ENCODE measurements at places on chromosomes 6 and 20. TPM values are rescaled to one million over a fixed set of nuclear protein-coding genes. Genes with fewer than 3 reads are reported as not detected.

The EFCAB8 gene
- not detected for polyA plus RNA-seq

DNA sequence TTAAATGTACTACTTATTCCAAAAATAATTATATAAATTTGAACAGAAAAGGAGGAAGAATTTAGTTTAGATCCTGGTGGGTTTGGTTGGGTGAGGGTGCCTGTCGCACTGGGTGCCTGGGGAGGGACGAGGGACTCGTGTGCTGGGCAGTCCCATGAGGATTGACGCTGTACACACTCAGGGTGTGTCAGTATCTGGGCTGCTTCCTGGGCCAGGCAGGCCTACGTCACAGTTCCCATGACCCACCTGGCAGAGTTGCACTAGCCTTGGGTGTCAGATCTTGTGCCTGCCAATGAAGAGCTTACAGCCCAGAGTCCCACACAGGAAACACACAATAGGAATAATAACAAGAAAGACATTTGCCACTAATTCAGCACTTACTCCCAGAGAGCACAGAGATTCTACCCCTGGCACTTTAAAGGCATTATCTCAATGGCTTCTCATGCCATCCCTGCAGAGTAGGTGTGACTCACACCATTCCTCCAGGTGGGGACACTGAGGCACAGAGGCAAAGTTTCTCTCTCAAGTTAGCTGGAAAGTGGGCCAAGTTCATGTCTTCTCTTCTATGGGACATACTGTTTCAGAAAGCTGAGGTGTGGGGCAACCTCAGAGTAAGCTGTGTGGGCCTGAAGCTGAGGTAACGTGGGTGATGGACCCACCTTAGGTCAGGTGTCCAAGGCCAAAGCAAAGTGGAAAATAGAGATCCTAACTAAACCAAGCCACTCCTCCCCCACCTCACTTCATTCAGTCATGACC, 1.3 kb upstream of the SDCBP2 start:
- DNase-seq, result peak; percentile 77
- no peak overlapping the region for H3K27ac ChIP-seq
- H3K36me3 ChIP-seq, result no peaks in the 10 kb centered on the region
- H3K4me3 ChIP-seq, result no peak overlapping the region
- H3K4me1 ChIP-seq, result peaks cover 36% of the 10 kb centered on the region

The LINC00237 gene
- polyA plus RNA-seq, result not detected

The PRDM13 gene
- polyA plus RNA-seq, result not detected

GRCh38 chr6:9126878-9127560, 691.7 kb upstream of the SLC35B3 start:
- no peak for DNase-seq
- no peaks in the 10 kb centered on the region for H3K4me1 ChIP-seq
- H3K36me3 ChIP-seq, result no peaks in the 10 kb centered on the region
- H3K27ac ChIP-seq, result no peak overlapping the region
- no peak overlapping the region for H3K4me3 ChIP-seq

DNA sequence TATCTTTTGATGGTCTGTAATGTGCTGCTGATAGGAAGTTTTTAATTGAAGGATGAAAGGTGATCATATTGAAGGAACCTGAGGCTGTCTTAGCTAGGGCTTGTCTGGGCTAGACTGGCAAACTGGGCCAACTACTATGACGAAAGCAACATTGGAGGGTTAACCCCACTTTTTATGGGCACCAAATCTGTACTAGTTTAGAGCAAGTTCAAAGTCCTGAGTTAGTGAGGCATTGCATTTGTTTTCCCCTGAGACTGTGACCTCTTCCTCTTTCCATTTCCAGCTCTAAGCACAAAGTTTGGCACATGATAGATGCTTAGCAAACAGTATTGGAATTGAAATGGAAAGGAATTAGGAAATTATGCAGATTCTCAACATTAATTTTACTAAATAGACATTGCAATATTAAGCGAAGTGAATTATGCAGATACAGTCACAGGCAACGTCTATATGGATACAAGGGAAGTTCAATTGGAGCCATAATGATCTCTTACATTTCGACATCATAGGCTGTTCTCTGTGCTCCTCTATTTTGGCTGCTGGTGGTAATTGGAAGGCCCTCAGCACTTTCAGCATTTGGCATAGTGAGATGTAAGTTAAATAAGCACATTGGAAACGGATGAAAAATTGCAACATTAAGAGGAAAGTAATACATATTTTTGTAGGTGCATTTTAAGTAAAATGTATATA, 22.2 kb downstream of the CEP57L1 start:
- no peaks in the 10 kb centered on the region for H3K27me3 ChIP-seq
- H3K4me3 ChIP-seq, result no peak overlapping the region
- H3K27ac ChIP-seq, result no peak overlapping the region
- no peak for DNase-seq

The MEP1A gene
- polyA plus RNA-seq, result not detected

The TEAD3 gene
- polyA plus RNA-seq, result not detected

DNA sequence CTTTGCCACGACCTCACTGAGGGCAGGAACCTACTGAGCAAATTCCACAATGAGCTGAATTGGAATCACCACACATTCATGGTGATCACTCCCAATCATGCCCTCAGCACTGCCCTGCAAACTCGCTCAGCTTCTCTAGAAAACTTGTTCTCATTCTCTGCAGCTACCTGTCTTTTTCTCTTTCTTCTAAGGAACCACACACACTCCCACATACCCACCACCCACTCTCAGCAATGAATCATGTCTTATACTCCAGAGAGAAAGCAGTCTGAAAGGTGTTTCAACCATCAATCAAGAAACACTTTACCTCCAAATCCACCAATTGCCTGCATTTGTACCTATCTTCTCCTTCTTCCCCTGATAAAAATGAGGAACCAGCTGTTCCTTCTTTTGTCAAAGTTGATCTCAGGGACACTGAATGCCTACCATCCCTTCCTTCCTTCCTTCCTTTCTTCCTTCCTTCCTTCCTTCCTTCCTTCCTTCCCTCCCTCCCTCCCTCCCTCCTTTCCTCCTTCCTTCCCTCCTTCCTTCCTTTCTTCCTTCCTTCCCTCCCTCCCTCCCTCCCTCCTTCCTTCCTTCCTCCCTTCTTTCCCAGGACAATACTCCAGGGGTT, 84.6 kb upstream of the SGK1 start:
- no peak overlapping the region for H3K27ac ChIP-seq
- no peak for DNase-seq
- H3K4me1 ChIP-seq, result no peaks in the 10 kb centered on the region
- no peaks in the 10 kb centered on the region for H3K36me3 ChIP-seq

GRCh38 chr6:135851442-135852271, at the start of gene PDE7B:
Gene PDE7B, plus strand, starts transcription at chr6:135851701.
- DNase-seq, result peak; percentile 23
- H3K4me3 ChIP-seq, result no peak within 1 kb of the TSS
- H3K27ac ChIP-seq, result no peak within 1 kb of the TSS
- H3K4me1 ChIP-seq, result peaks cover 16% of the 10 kb centered on the region
- H3K36me3 ChIP-seq, result no peaks in the 10 kb centered on the region

The EEF1A2 gene
- not detected for polyA plus RNA-seq

DNA sequence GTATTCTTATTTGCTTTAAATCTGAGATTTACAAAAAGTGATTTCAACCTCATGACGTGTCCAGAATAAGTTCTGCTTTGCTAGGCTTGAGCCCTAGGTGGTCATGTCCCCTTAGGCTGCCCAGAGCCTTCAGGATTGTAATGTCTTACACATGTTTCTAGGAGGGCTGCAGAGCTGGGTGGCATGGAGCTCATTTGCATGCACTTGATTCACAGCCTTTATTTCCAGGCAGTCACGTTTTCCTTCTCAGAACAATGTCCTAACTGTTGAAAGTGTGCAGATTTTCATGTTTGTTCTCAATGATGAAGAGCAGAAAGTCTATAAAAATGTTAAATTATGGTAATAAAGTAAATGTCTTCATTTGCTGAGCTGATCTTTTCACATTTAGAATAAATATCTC, 448.6 kb upstream of the SOX4 start:
- no peaks in the 10 kb centered on the region for H3K36me3 ChIP-seq
- H3K27ac ChIP-seq, result no peak overlapping the region
- H3K4me1 ChIP-seq, result no peaks in the 10 kb centered on the region
- H3K4me3 ChIP-seq, result no peak overlapping the region

- H3K4me1 ChIP-seq, result no peaks in the 10 kb centered on the region
- no peak overlapping the region for H3K27ac ChIP-seq
- H3K27me3 ChIP-seq, result peaks cover 2% of the 10 kb centered on the region
- no peak overlapping the region for H3K4me3 ChIP-seq
- no peak for DNase-seq
Observed at GRCh38 chr6:95365454-95365853, 211.9 kb upstream of the MANEA start.

GRCh38 chr6:144068794-144069193, 26.6 kb downstream of the SF3B5 start:
- no peak overlapping the region for H3K4me3 ChIP-seq
- H3K27me3 ChIP-seq, result no peaks in the 10 kb centered on the region
- no peak for DNase-seq
- peaks cover 9% of the 10 kb centered on the region for H3K4me1 ChIP-seq
- no peaks in the 10 kb centered on the region for H3K36me3 ChIP-seq

DNA sequence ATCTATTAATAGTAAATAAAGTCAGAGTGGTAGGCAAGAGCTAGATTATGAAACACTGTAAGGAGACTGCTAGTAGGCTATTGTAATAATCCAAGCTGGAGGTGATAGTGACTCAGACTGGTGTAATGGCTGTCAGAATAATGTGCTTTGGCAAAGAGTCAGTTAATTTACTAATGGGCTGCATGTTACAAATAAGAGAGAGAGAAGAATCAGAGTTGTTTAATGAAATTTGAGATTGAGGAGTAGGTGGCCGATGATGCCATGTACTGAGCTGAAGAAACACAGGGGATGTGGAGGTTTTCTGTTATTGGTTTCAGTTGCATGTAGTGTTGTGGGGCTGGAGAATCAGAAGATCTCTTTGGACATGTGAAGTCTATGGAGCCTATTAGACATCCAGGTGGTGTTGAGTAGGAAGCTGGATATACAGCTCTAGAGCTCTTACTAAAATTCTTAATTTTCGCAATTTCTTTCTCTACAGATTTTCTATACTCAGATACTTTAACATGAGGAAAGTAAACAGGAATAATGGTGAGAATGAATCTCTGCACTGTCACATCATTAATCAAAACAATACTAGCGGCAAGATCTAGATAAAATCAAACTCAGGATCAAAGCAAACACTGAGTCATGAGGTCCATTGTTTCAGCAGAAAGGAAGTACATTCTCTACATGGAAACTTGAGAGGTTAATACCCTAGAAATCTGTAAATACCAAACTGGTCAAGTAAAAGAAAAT, 167.7 kb downstream of the SIM1 start:
- H3K36me3 ChIP-seq, result no peaks in the 10 kb centered on the region
- H3K4me3 ChIP-seq, result no peak overlapping the region
- DNase-seq, result no peak
- no peaks in the 10 kb centered on the region for H3K4me1 ChIP-seq
- H3K27me3 ChIP-seq, result no peaks in the 10 kb centered on the region
- H3K27ac ChIP-seq, result no peak overlapping the region

The C6orf58 gene
- not detected for polyA plus RNA-seq

GRCh38 chr6:83854001-83854501, 891 bp downstream of the RIPPLY2 start:
- H3K27ac ChIP-seq, result no peak overlapping the region
- peaks cover 20% of the 10 kb centered on the region for H3K4me1 ChIP-seq
- no peak overlapping the region for H3K4me3 ChIP-seq
- H3K27me3 ChIP-seq, result peaks cover 8% of the 10 kb centered on the region
- H3K36me3 ChIP-seq, result no peaks in the 10 kb centered on the region
- no peak for DNase-seq

The LST1 gene
- 30.4 TPM for polyA plus RNA-seq

The ABHD16B gene
- not detected for polyA plus RNA-seq

- no peak overlapping the region for H3K4me3 ChIP-seq
- DNase-seq, result no peak
- no peak overlapping the region for H3K27ac ChIP-seq
- no peaks in the 10 kb centered on the region for H3K27me3 ChIP-seq
- H3K36me3 ChIP-seq, result no peaks in the 10 kb centered on the region
Observed at GRCh38 chr6:3913958-3914337, 64.8 kb downstream of the FAM50B start.

- H3K27ac ChIP-seq, result peak overlapping the region; percentile 39
- H3K36me3 ChIP-seq, result no peaks in the 10 kb centered on the region
- H3K4me1 ChIP-seq, result peaks cover 65% of the 10 kb centered on the region
Observed at GRCh38 chr6:11712760-11713159, 65.8 kb downstream of the ADTRP start.

The NAPB gene
- 5.8 TPM for polyA plus RNA-seq

GRCh38 chr6:21846541-21847451, 253.2 kb downstream of the SOX4 start:
- H3K27ac ChIP-seq, result no peak overlapping the region
- H3K4me1 ChIP-seq, result no peaks in the 10 kb centered on the region
- H3K4me3 ChIP-seq, result no peak overlapping the region
- no peaks in the 10 kb centered on the region for H3K27me3 ChIP-seq
- no peaks in the 10 kb centered on the region for H3K36me3 ChIP-seq

The SNPH gene
- polyA plus RNA-seq, result 2.5 TPM

DNA sequence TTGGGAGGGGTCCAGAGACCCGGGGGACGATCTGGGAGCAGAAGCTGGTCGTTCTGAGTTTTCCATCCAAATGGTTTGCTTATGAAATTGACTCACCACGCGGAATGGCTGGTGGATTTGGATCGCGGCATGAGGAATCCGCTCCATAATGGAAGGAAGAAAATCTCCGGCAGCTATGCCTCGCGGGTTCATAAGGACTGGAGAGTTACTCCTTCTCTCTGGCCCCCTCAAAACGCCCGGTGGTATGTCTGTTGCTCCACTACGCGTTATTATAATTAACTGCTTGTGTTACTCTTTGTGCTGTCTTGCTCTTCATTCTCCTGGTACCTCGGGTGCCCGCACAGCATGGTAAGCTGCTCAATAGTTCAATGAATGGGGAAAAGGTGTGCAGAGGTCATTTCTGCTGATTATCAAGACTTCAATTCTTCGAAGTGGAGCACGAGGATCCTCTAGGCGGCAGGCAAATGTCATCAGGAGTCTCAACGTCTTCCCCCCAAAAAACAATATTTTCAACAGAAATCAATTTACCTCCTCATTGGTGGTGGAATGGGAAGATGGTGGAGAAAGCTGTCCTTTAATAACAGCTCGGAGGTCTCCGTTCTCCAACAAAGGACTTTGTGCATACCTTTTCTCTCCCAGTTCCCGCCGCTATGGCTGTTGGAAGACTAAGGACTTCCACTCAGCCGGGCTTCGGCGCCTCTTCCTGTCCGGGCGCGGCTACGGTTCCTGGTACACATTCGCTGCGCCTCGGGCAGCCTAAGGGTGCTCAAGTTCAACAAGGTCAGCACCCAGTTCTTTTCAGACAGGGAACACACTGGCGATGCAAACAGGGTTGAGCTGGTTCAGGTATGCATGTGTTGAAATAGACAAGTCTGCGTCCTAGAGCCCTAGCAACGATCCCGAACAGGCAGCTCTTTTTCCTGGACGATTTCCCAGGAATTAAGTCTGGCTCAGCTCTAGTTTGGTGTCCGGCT, 9.2 kb upstream of the PRSS16 start:
- no peak overlapping the region for H3K4me3 ChIP-seq
- H3K36me3 ChIP-seq, result no peaks in the 10 kb centered on the region
- no peaks in the 10 kb centered on the region for H3K4me1 ChIP-seq
- no peak for DNase-seq

DNA sequence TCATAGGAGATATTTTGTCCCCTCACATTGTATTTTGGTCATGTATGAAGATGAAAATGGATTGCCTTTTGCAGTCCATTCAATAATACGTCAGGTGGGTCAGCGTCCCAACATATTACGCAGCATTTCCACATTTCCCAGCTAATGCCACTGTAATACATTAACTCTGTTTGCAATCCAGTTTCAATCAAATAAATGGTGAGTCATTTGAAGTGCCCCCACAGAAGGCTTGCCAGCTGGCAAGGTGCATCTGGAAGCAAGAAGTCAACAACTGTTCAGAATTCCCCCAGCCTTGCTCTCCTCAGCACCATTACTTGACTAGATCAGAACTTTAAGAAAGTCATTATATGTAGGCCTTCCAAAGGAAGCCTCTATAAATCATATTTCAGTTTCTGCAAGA, 50.4 kb downstream of the PHACTR1 start:
- H3K27me3 ChIP-seq, result no peaks in the 10 kb centered on the region
- H3K27ac ChIP-seq, result no peak overlapping the region

Data from CD4-positive, alpha-beta memory T cell (primary cell).